ENCODE measurements at places on chromosomes 6 and 20.
A peak's percentile ranks its signal among the peaks of the same experiment; 100 is the strongest.

DNA sequence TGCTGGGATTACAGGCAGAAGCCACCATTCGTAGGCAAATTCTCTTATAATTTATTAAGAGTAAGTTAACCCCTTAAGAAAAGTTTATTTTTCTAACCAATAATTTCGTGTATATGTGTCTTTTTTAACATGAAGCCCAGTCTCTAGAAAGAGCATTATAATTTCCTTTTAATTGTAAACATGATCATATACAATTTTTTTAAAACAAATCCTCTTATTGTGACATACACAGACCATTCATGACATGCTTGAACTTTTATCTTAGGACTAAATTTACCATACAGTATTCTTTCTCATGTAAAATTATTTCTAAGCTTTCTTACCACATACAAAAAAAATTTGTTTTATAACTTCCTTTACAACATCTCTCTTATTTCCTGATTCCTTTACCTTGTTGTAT lies 6.7 kb downstream of the ACOT13 start:
- no peak for DNase-seq

DNA sequence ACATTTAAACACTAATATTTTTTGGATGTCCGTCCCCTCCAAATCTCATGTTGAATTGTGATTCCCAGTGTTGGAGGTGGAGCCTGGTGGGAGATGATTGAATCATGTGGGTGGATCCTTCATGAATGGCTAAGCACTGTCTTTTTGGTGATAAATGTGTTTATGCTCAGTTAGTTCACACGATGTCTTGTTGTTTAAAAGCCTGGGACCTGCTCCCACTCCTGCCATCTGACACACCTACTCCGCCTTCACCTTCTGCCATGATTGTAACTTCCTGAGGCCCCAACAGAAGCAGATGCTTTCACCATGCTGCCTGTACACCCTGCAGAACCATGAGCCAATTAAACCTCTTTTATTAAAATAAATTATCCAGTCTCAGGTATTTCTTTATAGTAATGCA lies 114.7 kb downstream of the TNFAIP3 start:
- no peak for DNase-seq

- no peak for DNase-seq
These were observed 103.5 kb downstream of the CDH4 start for GRCh38 chr20:61355585-61355984.

DNA sequence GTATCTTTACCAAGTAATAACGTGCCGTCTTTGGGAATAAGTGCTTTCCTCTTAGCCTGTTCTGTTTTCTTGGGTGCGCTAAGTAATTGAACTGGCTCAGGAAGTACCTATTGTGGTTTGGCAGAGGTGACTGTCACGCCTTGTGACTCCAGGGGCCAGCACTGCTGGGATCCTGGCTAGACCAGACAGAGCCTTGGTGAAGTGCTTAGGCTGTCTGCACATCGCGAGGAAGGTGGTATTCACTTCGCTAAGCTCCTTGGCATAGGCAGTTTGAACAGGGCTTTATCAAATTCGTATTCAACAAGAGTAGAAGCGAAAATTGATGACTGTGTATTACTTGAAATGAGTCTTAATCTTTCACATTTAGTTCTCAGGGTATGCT lies 17.6 kb downstream of the PRDM1 start:
- DNase-seq = no peak

- DNase-seq = no peak
These were observed 12.8 kb downstream of the BHLHE23 start for GRCh38 chr20:62993856-62994494.

- no peak for DNase-seq
These were observed 241.8 kb upstream of the PRDM1 start for GRCh38 chr6:105844275-105844883.

- no peak for DNase-seq
These were observed 252.3 kb downstream of the LY86 start for GRCh38 chr6:6840831-6841291.

DNA sequence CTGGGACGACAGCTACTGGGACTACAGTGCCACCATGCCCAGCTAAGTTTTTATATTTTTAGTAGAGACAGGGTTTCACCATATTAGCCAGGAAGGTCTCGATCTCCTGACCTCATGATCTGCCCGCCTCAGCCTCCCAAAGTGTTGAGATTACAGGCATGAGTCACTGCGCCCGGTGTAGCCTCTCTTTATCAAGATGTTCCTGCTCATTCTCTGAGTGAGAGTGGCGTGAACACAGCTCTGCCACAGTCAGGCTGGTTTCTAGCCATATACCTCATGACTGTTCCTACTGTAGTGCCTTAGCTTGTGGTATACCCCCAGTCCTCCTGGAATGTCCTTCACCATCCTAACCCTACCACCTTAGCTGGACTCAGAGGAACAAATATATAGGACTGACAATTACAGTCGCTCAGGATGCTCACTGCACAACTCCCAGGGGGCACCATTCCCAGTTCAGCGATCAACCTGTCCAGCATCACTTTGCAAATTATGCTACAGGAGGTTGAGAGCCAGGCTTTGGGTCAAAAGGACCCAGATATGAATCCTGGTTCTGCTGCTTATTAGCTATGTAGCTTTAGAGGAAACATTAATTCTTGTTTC lies 86.3 kb downstream of the CHMP4B start:
- peak; percentile 7 for DNase-seq

DNA sequence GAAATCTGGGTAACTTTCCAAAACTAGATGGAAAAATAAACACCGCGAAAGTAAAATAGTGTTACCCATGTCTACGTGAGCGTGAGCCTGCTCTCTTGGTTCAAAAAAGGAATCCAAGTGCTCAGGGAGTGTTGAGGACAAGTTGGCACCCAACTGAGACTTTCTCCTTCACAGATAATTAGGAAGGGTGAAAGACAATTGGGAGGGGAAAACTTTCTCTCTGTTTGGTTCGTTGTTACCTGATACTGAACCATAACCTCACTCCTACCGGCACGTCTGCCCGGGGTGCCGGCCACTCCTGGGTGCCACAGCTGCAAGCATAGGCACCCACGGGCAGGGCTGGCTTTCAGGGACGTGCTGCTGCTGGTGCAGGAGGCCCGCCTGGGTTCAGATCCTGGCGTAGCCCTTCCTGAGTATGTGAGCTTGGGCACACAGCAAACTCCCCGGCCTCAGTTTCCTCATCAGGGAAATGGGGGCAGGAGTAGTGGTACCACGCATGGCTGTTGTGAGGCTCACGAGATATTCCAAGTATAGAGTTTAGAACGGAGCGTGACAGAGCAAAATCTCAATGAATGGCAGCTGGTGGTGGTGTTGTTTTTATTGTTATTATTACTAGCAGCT lies 38.2 kb upstream of the PMEPA1 start:
- DNase-seq = no peak
